Activated T-helper 17 cell treated with anti-CD3 and anti-CD28 coated beads, Interleukin-2, amount 50 U/mL, for 72 hours (primary cell): ENCODE measurements at places on chromosomes 2 and 18.

GRCh38 chr2:50863218-50863617 lies 168.7 kb downstream of the NRXN1 start:
- no peak for ATAC-seq

DNA sequence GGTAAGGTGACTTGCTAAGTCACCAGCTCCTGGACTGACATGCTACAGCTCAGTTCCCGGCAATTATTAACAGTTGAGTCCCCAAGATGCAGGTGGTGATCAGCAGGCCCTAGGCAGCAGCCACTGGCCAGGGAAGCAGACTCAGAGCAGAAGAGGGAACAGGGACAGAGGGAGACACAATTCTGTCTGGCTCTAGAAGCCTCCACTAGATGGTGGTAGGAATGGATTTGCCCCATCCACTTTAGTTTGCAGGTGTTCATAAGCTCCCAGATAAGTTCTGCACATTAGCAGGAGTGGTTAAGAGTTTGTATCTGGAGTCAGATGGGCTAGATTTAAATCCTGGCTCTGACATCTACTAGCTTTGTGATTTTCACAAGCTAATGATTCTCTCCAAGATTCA lies 25.5 kb upstream of the SLC1A4 start:
- ATAC-seq: no peak

DNA sequence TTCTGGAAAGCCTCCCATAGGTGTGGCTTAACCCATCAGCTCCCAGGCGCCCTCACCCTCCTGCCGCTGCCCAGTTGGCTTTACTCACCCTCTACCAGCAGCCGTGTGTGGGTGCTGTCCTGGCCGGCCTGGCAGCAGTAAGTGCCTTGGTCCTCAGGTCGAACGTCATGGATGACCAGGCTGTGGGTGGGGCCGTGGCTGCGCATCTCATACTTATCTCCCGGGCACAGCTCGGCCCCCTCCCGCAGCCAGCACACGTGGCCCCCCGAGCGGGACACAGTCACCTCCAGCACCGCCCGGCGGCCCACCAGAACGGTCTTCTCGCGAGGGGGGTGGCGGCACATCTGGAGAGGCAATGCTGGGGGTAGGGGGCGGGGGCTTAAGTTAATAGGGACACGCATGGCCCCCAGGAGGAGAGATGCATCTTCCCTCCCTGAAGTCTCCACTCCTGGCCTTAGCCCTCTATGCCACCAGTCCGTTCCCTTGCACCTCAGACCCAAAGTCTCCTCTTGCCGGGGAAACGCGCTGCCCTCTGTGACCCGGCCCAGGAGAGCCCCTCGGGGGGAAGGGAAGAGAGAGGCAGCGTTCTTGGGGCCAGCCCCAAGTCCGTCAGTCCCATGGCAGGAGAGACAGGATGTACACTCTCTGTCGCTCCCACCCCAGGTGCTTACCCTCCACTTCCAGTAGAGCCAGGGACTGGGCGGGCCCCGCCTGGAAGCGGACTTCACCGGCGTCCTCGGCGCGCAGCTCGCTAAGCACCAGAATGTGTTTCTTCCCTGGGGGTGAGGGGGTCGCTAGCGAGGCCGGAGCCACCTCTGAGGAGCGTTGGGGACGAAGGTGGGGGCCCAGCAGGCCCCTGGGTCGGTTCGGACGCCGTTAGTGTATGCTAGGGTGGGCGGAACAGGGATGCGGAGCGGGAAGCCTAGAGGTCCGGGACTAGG lies 7.9 kb downstream of the TMEM198 start:
- peak; percentile 33 for ATAC-seq

DNA sequence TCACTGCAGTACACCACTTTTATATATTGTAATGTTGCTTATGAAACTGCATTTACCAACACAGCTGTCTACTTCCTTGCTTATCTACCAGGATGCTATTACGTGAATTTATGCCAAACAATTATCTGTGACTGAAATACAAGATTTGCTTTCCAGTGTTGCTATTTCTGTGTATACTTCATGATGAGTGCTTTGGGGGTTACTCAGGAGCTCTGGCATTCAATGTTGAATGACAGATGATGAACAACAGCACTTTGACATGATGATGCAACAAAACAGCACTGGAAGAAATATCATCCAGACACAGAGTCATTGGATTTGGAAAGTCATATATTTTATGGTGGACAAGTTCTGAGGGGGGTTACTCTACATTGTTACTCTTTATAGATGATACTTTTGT lies 125.8 kb downstream of the NETO1 start:
- ATAC-seq: no peak

DNA sequence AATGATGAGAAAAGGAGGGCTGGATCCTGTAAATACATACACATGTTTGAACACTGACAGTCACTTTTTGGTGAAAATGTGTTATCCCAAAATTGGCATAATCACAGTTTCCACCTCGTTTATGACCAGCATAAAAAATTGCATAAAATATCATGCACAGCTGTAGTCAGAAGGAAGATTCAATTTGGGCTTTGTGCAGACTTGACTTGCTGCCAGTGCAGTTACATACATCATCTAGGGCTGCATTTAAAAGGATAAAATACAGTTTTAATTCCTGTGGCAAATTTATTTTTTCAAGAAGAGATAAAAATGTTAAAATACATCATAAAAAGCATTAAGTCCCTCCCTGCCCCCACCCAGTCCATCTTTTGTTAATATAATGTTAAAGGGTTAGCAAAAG lies 103.8 kb downstream of the VWC2L start:
- ATAC-seq: no peak

DNA sequence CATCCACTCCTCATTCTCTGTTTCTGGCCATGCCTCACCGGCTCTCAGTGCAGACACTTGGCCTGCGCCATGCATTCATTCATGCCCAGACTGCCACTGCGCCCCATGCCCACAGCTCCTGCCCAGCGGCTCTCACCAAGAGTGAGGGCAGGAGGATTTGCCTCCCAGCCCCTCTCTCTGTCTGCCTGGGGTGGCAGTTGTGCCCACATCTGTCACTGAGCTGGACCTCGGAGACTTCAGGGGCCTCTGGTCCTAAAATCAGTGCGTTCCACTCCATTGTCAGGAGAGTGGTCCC lies 75.1 kb downstream of the CIB4 start:
- ATAC-seq: no peak

DNA sequence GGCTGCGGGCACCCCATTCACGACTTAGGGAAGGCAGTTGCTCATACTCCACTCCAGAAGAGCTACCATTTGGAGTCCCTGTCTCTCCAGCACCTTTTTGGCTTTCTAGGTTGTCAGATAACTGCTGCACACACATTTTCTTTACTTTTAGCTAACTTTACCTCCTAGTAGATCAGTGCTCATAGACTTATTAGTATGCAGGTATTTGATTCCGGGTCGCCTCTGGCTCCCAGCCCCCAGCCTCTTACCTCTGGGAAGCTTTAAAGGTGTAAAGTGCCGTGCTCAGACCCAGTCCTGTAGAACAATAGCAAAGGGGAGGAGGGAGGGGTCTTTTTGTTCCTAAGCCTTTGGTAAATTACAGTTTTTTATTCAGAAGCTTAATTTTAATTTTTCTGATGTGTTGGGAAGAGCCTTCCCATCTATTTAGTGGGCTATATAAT lies 102.9 kb downstream of the SPTBN1 start:
- ATAC-seq: peak; percentile 20

- no peak for ATAC-seq
These were observed 14.0 kb downstream of the NABP1 start for GRCh38 chr2:191691898-191692297.

- no peak for ATAC-seq
These were observed 1.1 kb upstream of the FRZB start for GRCh38 chr2:182867426-182868053.

GRCh38 chr18:8300751-8301410 lies 308.4 kb upstream of the RAB12 start:
- ATAC-seq: no peak

DNA sequence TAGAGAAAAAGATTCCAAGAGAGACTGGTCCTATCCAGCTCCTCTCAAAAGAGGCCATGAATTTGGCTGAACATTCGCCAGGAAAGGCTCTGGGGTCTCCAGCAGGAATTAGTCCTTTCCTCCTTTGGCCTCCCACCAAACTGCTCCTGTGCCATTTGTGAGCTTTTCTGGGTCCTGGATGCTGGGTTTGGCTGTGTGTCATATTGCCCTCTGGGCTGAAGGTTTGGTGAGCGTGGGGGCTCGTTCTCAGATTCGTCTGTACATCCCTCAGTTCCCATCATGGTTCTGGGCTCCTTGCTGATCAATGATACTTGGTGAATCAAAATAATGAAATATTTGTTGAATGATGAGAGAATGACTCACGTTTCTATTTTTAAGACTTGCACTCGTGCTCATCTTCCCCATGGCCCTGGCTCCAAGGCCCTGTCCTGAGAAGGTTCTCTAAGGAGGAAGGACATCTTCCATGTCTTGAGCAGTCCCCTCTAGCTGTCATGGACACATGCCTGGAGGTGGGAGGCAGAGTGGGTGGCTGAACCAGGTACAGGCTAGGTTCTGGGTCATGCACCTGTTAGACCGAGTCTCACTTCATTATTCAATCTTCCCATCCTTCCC lies 47.8 kb upstream of the RHOB start:
- ATAC-seq: no peak

GRCh38 chr2:44291281-44292248 lies 16.3 kb downstream of the SLC3A1 start:
- no peak for ATAC-seq

GRCh38 chr2:37000988-37001556 lies 34.7 kb upstream of the STRN start:
- ATAC-seq: no peak

- no peak for ATAC-seq
These were observed 15.7 kb downstream of the FAM228A start for GRCh38 chr2:24190503-24190902.

DNA sequence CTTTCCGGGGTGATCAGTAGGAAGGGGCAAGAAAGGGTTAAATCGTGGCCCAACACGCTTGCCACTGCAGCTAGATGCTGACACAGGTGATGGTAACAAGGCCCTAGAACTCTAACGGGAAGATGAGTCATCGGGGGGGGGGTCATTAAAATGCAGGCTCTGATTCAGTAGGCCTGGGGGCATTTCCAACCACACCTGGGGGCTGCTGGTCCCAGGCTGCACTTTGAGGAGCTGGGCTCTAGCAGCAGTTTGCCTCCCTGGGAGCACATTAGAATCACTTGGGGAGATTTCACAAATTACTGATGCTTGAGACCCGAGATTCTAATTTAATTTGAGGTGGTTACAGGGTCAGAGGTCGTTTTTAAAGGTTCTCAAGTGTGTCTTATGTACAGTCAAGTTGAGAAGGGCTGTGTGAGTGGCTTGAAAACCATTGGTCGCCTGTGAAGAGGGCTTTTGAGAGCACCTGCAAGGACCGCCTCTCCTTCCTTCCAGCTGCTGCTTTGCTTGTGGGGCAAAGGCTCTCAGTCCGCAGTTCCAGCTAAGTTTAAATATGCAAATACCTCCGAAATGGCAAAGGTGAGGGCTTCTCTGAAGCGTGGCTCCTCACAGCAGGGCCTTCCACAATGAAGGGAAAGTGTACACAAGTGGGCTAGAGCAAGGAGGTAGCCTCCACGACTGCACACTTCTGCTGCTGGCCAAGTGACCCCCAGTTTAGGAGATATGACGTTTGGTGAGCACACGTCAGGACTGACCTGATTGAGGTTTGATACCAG lies 128.0 kb upstream of the MSH6 start:
- no peak for ATAC-seq

DNA sequence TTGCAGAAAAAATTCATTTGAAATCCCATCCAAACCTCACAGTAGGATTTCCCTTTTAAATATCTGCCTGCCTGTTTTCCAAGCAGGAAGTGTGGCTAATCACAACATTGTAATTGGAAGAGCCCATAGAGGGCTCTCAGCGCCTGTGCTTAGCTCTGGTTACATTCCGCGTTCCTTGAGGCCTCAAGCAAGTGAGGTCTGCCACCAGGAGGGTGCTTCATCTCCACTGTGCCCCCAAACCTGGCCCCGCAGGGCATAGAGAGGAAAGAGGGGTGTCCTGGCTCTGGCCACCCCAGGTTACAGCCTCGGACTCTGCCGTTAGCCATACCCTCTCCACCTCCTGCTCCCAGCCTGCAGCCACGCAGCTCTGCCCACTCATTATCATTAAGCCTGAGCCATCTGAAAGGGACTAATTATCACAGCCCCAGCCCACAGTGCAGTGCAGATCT lies 214.8 kb downstream of the SP3 start:
- ATAC-seq: no peak

DNA sequence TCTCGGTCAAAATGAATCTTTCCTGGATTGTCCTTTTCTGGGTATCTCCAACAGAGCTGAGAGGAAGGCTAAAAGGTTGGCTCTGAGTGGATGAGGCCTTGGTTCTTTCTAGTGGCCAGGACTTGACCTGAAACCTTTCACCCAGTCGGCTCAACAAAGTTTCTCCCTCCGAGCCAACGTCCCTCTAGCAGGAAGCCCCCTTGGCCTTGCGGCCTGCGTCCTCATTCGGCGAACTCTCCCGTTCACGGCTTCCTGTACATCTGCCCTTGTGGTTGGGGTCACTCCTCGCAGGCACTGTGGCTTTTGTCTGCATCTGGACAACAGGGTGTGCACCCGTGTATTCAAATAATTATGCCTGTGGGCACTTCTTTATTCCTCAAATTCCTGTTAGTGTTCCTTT lies 9.4 kb upstream of the SIX3 start:
- no peak for ATAC-seq

- ATAC-seq: no peak
These were observed 2.1 kb upstream of the OTX1 start for GRCh38 chr2:63048367-63049171.

- ATAC-seq: no peak
These were observed 42.0 kb upstream of the B3GNT7 start for GRCh38 chr2:231353469-231353868.

DNA sequence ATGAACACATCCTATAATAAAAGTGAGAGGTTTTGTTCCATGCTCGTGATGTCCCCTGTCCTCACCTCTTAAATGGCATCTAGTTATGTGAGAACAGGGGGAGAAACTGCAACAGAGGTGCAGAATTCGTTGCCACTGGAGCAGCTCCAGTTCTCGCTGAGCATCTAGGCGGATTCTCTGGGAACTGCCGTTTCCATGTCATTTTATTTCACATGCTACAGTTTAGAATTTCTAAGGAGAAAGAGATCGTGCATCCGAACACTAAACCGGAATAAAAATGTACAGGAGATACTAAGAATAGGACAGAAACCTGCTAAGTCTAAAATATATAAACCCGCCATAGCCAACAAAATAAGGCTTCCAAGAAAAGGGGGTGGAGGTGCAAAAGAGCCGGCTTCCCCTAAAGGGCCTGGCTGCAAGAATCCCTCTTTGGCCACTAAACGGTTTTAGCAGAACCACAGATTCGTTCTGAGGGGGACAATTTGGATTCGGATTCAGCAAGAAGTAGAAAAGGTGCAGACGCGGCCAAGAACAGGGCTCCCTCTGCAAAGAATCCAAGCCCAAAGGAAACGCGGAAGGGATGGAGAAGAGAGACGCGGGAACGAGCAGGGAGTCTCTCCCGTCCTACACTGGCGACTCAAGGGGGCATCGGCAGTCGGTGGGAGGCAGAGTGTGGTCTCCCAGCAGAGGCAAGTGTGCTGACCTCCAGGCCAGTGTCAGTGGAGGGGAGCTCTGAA lies 1.3 kb downstream of the TMEM163 start:
- no peak for ATAC-seq

GRCh38 chr2:201660293-201660895 lies 17.1 kb upstream of the TMEM237 start:
- no peak for ATAC-seq
